ENCODE measurements at places on chromosomes 11 and 22. TPM values are rescaled to one million over a fixed set of nuclear protein-coding genes. Genes with fewer than 3 reads are reported as not detected.

Gene OR4C45
- total RNA-seq: not detected

Gene RIN1
- 7.8 TPM for total RNA-seq

Gene SUSD2
- total RNA-seq: 16.8 TPM

Gene UBQLNL
- 0.56 TPM for total RNA-seq

Gene DEUP1
- total RNA-seq: not detected

Gene SNX32
- total RNA-seq: 0.81 TPM

GRCh38 chr11:89477175-89477574 lies 14.0 kb downstream of the NOX4 start:
- no peak for DNase-seq

GRCh38 chr11:84313830-84314359 lies 1027.7 kb upstream of the CCDC90B start:
- DNase-seq: no peak

DNA sequence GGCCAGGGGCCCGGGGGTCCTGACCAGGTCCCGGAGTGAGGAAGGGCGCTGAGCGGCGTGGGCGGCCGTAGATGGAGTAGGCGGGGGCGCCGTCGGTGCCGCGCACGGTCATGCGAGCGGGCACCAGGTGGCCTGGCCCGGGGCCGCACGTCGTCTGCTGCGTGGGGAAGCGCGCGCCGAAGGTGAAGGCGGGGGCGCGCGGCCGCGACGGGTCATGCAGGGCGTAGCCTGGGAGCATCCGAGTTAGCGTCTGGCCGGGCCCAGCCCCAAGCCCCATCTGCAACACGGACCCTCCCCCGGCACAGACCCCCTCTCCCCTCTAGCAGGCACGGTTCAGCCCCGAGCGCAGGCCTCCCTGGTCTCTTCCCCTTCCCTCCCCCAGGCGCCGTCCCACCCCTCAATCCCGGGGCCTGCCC lies 1.7 kb upstream of the TYMP start:
- DNase-seq: no peak

DNA sequence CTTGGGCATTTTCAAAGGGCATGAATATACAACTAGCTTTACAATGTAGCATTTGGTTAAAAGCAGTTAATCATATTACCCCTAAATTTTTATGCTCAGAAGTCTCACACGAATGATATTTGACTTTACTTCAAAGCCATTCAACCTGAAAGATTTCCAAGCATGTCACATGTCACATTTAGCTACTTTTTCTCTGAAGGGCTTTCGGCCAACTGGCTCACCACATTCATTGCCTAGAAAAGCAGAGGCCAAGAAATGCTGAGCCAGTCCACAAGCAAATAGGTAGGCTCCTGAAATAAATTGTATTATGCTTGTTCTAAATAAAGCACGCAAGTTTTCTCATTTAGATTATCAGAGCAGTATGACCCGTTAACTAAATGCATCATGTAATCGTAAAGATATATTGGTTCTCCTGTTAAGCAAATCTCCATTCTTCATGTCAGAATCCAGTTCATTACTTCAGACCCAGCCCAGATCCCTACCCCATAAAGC lies 30.6 kb downstream of the PAX6 start:
- DNase-seq: no peak

DNA sequence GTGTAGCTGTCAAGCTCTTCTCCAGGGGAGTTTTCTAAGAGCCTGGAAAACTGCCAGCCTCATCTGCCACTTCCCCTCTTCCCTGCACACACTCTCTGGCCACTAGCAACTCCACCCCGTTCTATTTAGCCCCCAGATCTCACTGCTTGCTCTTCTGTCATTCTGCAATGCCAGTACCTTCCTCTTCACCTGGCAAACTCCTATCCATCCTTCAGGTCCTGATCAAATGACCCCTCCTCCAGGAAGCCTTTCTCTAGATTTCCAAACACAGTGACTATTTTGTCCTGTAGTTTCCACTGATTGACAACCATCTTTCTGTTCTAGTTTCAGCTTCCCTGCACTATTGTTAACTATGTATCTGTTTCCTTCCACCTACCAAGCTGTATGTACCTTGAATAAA lies 437.7 kb downstream of the SOX6 start:
- no peak for DNase-seq

DNA sequence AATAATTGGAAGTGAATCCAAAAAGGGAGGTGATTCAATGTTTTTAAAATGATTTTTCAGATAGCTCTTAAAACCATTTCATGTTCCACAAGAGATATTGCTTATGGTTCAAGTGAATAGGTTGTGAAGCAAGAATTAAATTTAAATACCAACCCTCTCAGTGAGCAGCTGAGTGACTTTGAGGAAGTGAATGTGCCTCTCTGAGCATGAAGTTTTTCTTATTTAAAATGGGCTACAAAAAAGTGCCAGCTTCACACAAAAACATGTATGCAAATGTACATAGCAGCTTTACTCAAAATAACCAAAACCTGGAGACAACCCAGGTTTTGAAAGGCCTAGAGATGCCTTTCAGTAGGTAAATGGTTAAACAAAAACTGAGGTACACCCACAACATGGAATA lies 35.5 kb upstream of the GAB4 start:
- DNase-seq: no peak

DNA sequence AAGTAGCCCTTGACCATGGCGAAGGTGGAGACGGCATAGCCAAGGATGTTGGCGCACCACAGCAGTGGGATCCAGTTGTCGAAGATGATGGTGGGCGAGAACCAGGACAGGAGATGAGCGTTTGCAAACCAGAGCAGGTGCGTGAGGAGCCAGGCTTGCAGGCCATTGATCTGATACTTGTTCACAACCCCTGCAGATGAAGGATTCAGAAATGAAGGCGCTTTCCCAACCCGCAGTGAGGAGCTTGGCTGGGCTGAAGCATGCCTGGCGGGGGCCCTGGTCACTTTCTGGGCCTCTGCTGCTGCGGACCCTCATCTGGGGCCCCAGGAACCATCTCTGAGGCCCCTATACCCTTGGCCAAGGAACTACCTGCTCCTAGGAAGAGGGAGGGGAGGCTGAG lies 6.9 kb downstream of the DHCR7 start:
- no peak for DNase-seq

GRCh38 chr11:121309688-121310087 lies 17.1 kb downstream of the SC5D start:
- no peak for DNase-seq

DNA sequence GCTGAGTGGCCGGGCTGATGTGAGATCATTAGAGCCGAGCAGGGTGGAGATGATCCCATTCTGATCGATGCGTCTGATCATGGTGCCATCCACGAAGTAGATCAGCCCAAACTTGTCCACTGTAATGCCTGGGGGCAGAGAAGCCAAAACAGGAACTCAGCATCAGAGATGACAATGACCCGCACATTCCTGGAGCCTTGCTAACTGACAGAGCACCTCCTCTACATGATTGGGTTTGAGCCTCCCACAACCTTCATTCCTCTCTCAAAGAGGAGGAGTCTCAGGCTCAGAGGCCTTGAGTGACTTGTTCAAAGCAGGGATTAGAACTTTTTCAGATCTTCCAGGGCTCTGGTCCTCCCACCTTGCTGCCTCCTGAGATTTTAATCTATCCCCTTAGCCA lies 133.7 kb upstream of the NARS2 start:
- no peak for DNase-seq

- no peak for DNase-seq
Observed at GRCh38 chr22:32776802-32777201, 24.7 kb upstream of the TIMP3 start.
